Osteocyte (in vitro differentiated cells): ENCODE measurements at places on chromosomes 3 and 15.

DNA sequence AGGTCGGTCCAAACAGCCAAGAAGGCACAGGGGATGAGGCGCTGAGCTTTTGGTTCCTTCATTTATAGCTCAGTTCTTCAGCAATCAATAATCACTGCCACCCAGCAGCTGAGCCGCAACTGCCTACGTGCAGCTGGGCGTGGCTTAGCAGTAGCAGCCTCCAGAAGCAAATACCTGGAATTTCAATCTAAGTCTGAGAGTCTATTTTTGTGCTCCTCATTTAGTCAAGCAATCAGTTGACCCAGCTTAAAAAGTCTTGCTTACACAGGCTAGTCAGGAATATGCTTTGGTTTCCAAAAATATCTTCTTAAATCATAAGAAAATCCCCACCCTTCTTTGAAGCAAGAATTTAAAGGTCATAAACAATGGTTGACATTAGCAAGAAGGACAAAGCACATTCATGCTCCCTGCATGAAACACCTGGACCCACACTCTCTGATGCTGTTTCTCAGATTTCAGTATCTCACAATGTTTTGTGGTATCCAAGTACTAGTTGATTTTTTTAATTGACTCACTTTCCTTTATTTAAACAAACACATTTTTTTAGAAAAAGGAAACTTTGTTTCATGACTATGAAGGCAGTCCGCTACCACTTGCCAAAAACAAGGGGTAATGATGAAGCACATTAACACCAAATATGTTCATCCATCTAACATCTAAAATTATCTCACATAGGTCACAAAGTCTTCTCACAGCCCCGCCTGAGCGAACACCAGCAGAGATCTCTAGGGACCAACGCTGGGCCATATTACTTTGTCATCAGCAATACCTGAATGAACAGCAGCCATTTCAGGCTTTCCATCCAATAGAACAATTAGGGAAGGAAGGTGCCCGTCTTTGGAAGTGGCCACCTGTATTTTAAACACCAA, 106.1 kb downstream of the OXNAD1 start:
- H3K36me3 ChIP-seq, result peaks cover 57% of the 10 kb centered on the region
- no peak for DNase-seq
- no peak overlapping the region for H3K27ac ChIP-seq
- peaks cover 48% of the 10 kb centered on the region for H3K4me1 ChIP-seq

DNA sequence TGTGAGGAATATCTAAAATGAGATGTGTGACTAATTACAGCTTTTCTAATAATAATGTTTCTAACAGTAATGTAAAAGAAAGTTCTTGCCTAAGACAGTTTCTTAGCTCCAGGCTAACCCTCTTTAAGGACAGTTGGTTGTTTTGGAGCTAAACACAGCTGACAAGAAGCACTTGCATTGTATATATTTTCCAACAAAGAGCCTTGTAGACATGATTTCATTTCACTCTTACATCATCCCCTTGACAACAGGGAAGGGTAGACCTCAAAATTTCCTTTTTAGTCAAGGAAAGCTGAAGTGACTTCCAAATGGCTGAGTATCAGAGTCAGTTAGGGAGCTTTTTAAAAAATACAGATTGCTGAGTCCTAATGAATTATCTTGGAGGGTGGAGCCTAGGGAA, 4.1 kb downstream of the ARID3B start:
- no peak overlapping the region for H3K27ac ChIP-seq
- H3K36me3 ChIP-seq, result peaks cover 5% of the 10 kb centered on the region
- H3K27me3 ChIP-seq, result peaks cover 17% of the 10 kb centered on the region
- H3K4me3 ChIP-seq, result no peak overlapping the region
- H3K4me1 ChIP-seq, result peaks cover 35% of the 10 kb centered on the region

DNA sequence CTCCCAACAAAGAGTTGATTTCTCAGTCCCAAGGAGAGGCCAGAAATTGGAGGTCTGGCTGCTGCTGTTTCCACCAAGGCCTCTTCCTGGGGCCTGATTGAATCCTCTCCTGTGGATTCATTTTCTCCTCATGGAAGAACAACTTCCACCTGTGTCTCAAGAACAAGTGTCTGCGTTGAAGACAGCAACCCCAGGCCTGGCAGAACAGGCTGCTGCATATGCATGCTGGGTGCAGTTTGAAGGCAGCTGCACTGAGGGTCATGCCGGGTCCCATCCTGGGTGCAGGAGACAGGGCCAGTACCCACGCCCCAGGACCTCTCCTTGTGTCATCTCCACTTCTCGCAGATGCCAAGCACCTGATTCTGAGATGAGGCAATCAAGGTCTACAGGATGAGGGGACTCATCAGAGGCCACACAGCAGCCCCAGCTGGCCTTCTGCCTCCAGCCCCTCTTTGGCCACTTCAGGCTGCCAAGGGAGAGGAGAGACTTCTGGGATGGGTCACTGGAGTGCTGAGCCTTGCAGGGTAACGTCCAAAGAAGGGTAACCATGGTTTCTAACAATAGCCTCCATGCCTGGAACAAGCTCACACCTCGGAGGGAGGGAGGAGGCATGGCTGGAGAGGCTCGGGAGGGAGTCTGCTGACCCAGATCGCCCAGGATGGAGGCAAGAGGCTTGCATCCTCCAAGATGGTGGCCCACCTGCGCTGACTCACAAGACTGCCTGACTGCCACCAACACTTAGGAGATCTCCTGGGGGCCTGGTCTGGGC, 30.0 kb downstream of the HCN4 start:
- H3K27ac ChIP-seq, result no peak overlapping the region
- DNase-seq, result no peak
- H3K4me1 ChIP-seq, result no peaks in the 10 kb centered on the region
- H3K4me3 ChIP-seq, result no peak overlapping the region
- H3K27me3 ChIP-seq, result peaks cover 9% of the 10 kb centered on the region

GRCh38 chr15:62966294-62967078, 76.1 kb upstream of the TPM1 start:
- H3K4me1 ChIP-seq, result peaks cover 14% of the 10 kb centered on the region
- no peak overlapping the region for H3K4me3 ChIP-seq
- no peak overlapping the region for H3K27ac ChIP-seq

DNA sequence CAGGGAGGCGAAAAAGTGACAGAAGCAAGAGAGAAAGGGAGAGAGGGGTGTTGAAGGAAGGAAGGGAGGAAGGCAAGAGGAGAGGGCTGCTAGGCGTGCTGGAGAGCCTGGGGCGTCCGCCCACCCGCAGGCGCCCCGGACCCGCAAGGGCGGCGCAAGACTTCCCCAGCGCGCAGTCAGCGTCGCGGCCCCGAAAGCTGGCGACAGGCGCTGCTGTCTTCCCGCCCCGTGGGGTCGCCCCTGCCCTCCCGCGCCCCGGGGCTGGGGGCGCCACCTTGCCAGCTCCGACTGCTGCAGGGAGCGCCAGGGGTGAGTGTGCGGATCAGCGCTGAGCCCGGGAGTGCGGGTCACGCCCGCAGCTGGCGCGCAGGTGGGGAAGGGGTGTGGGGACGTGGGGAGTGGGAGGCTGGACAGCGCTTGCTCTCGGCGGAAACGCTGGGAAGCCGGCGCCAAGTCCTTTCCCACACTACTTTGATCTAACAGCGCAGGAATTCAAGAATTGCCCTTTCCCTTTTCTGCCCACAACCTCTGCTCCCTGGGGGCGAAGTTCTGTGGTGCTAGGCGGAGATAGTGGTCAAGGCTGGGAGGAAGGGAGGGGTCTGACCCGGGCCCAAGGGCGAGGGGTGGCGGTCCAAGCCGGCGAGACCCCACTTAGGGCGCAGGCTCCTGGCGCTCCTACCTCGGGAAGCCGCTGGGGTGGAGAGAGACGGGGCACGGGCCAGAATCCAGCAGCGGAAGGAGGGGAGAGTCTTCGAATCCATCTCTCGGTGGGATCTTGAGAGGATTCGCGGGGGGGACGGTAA, 266.1 kb downstream of the CGGBP1 start:
- DNase-seq, result no peak
- peaks cover 9% of the 10 kb centered on the region for H3K4me1 ChIP-seq
- peak within 1 kb of the TSS; percentile 37 for H3K4me3 ChIP-seq
- peaks cover 59% of the 10 kb centered on the region for H3K27me3 ChIP-seq
- no peaks in the 10 kb centered on the region for H3K36me3 ChIP-seq

GRCh38 chr15:98884894-98885293, 122.7 kb downstream of the PGPEP1L start:
- no peak for DNase-seq
- H3K27me3 ChIP-seq, result no peaks in the 10 kb centered on the region
- H3K36me3 ChIP-seq, result peaks cover 6% of the 10 kb centered on the region
- peak overlapping the region; percentile 77 for H3K27ac ChIP-seq
